ENCODE measurements at places on chromosomes 5 and 9.

- DNase-seq, result no peak
Measured at GRCh38 chr9:13141629-13142028, 137.9 kb downstream of the MPDZ start.

- peak; percentile 28 for DNase-seq
Measured at GRCh38 chr5:102678267-102679058, 76.6 kb upstream of the PAM start.

DNA sequence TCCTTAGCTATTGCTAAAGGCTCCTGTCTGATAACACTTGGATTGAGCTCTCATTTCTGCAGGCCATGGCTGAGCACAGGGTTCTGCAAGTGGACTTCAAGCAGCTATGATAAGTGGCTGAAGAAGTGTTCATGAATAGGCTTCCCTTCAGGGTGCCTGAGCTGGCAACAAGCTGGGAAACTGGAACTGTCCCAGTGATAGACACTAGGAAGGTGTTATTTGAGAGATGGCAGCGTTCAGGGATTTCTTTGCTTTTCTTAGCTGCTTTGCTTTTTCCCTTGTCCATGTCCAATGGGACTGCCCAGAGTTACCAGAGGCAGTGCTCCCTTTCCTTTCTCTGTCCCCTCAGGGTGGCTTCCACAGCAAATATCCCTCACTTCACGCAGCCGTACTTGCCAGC is 75.8 kb downstream of the INIP start:
- no peak for DNase-seq

DNA sequence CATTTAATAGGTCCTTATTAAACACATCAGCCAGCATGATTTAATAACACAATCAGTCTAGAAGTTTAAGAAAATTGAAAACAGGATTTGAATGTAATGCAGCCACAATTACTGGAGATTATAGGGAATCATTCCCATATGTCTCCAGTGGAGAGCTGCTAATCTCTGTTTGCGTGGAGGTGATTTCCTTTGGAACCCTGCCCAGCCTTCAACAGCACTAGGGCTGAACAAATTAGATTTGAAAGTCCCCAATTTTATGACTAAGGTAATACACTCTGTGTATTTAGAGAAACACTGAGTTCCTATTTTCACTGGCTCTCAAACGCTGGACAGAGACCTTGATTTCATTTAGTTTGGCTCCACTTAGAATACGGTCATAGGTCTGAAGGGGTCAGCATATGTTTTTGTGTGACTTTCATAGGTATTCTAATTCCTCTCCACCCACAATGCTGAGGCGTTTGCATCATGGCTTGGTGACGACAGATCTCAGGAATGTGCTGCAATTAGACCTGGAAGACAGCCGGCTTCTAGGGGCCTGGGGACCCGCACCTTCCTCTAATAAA is 508.3 kb downstream of the EBF1 start:
- peak; percentile 54 for DNase-seq

- DNase-seq, result no peak
Measured at GRCh38 chr9:71144495-71144894, 23.1 kb upstream of the TRPM3 start.

GRCh38 chr5:118557251-118557661 is 431.1 kb downstream of the DTWD2 start:
- no peak for DNase-seq
